ENCODE measurements at places on chromosomes 11 and 22.
A peak's percentile ranks its signal among the peaks of the same experiment; 100 is the strongest.

DNA sequence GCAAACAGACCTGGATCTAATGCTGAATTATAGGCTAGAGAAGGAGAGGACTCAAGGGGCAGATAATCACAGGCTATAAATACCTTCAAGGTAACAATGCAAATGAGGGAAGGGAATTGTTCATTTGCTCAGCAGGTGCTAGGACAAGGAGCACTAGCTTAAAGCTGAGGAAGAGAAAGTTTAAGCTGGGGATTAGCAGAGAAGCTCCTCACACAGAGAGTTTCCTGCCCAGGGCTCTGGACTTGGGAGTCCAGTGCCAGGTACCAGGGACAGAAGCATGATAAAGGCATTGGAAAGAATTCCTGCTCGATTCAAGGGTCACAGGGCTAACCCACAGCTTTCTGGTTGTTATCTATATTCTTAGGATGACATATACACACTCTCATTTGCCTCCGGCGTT is 509.9 kb downstream of the NTM start:
- DNase-seq, result no peak

- DNase-seq, result no peak
Measured at GRCh38 chr11:70637186-70637800, 239.0 kb downstream of the CTTN start.

- peak; percentile 94 for DNase-seq
Measured at GRCh38 chr11:61969838-61970662, 2.6 kb upstream of the FTH1 start.

GRCh38 chr11:112082729-112083128 is 3.8 kb downstream of the TIMM8B start:
- no peak for DNase-seq

DNA sequence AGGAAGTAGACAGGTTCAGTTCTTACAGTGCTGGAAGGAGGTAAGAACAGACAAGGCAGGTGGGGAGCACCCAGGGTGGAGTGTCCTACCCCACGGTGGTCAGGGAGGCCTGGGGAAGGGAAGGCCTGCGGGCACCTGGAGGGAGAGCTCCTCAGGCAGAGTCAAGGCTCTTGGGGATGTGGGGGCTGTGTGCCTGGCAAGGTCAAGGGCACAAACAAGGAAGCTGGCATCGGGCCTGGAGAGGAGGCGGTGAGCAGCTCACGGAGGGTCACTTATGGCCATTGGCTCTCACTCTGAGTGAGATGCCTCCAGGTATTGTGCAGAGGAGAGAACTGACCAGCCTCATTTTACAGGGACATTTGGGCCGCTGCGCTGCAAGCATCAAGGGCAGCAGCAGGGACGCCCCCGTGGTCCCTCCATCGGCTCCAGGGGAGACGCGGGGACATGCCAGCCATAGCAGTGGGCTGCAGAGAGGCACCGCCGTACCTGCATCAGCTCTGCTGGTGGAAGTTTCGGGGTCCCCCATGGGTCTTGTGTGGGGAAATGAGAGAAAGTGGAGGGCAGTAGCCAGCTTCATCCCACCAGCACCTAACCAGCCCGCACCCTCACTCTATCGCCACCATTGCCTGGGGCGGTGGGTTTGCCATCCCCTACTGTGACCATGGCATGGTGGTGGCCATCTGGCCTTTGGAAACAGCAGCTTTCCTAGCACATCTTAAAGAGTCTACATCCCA is 37.5 kb upstream of the RTL6 start:
- no peak for DNase-seq

GRCh38 chr11:3042496-3043314 is 14.5 kb downstream of the CARS1 start:
- DNase-seq, result no peak

DNA sequence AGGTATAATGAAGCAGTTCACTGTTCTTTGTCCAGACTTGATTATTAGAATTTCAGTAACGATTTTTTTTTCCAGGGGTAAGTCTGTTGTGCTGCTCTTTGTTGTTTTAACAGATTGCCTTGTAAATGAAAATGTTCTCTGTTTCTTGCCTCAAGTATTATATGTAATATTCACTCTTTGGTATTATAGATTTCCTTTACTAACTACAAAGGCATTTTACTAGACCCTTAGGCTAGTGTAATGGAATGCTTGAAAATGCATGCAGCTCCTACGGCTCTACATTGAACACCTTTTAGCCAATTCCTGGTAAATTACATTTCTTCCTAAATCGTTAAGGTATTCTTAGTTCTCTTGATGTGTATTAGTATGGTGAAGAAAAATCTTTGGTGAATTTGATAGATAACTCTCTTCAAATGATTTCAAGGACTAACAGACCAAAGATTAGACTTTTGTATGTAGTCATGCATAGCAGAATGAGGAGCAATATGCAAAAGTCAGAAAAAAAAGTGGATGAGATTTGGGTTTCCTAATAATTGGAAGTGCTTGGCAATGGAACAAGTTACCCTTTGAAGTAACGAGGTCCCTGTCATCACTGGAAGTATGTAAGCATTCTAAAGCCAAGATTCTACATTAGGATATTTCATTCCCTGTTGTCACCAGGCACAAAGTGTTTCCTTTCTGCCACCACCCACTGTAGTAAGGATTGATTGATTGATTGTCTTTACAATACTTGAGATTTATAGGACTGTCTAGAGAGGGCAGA is 113.1 kb downstream of the DBX1 start:
- no peak for DNase-seq

DNA sequence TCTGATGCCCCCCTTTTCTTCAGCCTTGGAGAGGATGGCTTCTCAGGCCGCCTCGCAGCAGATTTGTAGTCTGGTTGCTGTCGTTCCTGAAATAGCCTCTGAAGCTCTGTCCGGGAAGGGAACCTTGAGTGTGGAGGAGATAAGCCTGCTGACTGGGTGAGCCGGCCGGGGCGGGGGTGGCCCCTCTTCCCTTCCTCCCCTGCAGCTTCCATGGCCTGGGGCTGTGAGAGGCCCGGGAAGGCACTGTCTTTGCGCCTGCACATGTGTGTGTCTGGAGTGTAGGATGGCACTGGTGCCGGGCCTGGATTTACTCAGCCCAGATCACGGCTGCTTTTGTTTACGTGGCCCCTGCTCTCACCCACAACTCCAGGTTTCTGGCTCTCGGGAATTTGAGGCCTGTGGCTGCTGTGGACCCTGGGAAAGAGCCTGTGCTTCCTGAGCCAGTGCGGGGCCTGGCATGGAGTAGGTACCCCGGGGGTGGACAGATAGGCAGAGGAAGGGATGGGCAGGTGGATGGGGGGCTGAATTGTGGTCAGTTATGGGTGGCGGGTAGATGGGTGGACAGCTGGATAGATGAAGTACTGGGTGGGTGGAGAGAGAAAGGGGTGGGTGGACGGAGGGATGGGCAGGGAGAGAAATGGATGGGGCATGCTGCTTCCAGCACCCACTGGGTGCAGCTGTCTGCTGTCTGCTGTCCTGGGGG is 16.6 kb downstream of the KCNQ1 start:
- no peak for DNase-seq

DNA sequence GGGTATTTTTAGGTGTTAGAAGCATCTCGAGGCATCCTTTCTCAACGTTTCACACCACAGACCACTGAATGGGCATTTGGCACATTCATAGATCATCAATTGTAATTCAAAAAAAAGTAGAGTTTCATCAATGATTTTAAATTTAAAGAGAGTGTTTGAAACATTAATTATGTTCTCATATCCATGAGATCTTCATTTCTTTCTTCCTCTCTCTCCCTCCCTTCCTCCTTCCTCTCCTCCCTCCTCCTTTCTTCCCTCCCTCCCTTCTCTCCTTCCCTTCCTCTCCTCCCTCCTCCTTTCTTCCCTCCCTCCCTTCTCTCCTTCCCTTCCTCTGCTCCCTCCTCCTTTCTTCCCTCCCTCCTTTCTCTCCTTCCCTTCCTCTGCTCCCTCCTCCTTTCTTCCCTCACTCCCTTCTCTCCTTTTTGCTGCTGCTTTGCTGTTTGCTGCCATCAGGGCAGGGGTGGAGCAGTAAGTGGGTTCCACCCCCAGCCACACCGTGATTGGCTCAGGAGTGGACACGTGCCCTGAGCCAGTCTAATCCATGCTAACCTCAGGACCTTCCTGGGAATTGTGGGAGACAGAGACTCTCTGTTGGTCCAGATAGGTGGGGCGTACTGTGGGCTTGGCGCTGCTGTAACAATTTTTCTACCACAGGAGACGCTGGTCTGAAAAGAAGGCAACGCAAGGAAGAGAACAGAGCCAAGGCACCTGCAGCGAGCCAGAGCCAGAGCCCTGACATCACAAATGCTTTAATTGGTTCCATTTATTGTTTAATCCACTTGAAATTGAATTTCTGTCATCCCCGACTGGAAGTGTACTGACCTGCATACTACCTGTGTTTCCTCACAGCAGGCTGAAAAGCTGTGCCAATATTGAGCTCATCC is 33.7 kb upstream of the APOBEC3A start:
- DNase-seq, result peak; percentile 32

DNA sequence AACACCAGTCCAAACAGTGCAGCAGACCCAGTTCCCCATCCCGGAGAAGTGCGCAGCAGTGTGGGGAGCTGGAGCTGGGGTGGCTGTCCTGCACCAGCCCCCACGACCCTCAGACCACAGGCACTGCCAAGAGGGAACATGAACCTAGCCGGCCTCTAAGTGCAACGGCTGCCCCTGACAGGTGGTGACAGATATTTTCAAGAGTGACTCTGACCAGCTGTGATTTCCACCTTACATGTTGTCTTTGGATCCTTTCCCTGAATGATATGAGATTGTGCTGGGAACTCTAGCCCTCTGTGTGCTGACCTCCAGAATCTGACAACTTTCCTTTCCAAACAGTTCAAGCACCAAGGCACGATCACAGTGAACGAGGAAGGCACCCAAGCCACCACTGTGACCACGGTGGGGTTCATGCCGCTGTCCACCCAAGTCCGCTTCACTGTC is 12.6 kb downstream of the SERPIND1 start:
- DNase-seq, result peak; percentile 44

- DNase-seq, result no peak
Measured at GRCh38 chr22:49599691-49600455, 227.8 kb downstream of the BRD1 start.

- DNase-seq, result no peak
Measured at GRCh38 chr11:124778281-124778680, 16.2 kb upstream of the ESAM start.

- DNase-seq, result no peak
Measured at GRCh38 chr11:35272391-35272902, 133.5 kb downstream of the CD44 start.

GRCh38 chr11:110859240-110859840 is 147.1 kb upstream of the ARHGAP20 start:
- DNase-seq, result no peak

DNA sequence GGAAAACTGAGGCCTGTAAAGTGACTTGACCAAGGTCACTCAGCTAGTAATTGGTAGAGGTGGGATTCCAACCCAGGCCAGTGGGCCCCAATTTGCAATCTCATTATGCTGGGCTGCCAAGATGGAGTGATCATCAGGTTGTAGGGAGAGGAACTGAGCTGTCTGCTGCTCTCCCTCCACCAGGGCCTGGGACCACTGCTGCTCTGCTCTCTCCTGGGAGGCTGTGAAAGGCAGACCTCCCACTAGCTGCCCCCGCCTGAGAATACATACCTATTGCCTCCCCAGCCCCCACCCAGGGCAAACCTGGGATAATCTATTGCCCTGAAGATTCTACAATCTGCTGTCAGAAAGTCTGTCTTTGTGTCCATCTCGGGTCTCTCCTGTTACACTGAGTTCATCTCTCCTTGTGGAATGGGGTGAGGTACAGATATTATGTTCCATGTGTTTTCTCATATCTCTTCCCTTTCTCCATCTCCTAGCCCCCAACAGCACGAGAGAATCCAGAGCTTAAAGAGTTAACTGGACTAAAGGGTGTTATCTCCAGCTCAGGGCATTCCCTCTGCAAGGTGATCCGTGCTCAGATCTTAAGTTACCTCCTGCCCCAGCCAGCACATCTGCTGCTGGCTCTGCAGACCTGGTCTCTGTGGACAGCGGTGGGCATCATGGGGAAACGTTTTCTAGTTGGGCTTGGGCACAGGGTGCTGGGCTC is 5.6 kb downstream of the NECTIN1 start:
- DNase-seq, result no peak

DNA sequence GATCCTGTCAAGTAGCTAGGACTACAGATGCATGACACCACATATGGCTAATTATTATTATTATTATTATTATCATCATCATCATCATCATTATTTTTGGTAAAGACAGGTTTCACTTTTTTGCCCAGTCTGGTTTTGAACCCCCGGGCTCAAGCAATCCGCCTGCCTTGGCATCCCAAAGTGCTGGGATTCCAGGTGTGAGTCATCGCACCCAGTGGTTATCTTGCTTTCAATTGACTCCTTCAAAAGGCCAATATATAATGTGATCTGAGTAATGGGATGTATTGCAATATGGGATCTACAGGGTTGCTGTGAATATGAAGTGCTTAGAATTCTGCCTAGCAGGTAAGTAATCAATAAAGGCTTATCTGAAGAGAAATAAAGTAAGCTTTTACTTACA is 221.2 kb downstream of the SBF2 start:
- no peak for DNase-seq

GRCh38 chr22:49608660-49609059 is 219.0 kb downstream of the BRD1 start:
- no peak for DNase-seq

DNA sequence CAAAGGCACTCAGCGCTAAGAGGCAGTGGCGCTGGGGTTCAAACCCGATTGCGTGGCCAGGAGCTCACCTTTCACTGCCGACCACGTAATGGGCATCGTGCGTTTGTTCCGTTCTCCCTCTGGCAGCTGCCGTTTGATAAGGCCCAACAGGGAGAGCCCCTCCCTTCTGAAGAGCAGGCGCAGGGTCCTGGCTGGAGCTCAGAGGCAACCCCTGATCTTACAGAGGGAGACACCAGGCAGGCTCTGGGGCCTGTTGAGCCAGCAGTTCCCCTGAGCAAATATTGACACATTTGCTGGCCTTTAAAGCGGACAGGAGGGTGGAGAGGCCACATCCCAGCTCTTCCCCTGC is 11.7 kb upstream of the C1QTNF6 start:
- DNase-seq, result no peak

Measured in dermis microvascular lymphatic vessel endothelial cell (primary cell).